GM12865 (cell line): ENCODE measurements at places on chromosomes 13 and 19.

DNA sequence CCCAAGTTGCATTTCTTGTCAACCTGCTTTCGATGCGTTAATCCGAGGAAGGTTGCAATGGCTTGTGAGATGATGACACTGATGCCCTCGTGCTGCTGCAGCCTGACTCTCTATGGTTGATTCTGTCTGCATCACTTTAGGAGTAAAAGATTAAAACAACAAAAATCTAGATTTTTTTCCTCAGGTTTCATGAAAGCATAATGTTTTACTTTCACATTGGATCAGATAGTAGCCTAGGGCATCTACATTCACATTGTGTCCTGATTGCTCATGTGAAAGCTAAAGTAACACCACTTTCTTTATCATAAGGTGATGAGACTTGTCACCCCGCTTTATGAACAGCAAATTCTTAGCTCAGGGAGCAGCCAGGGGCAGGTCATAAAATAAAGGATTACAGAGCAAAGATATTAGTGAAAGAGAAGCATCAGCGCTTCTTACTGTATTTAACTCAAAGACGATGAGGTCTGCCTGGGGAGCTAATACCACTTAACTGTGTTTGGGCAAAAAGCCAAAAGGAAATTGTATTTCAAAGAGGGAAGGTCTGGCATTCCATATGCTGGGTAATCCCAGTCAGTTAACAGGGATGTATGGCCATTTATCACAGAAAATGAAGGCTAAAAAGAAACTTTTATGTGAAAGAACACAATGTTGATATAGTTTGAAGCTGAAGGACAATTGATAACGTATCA lies 270.5 kb downstream of the GPC6 start:
- no peak for DNase-seq

GRCh38 chr19:48964205-48965039 lies 687 bp upstream of the FTL start:
- DNase-seq: no peak

GRCh38 chr19:6731822-6732221 lies 5.6 kb downstream of the GPR108 start:
- DNase-seq: no peak

DNA sequence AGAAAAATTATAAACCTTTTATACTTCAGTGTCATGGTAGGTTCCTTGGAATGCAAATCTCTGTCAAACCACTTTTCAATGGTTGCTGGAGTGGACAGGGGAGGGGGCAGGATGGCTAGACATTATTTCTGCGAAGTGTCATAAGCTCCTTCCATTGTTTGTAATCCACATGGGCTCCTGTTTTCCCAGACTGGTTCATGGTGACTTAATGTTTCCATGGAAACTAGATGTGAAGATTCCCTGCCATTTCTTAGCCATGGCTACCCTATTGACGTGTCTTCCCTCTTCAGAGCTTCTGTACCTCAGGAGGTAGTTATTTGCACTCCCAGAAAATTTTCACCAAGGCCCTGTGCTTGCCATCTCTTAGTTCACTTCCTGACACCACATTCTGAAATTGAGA lies 95.3 kb downstream of the UFM1 start:
- DNase-seq: no peak

DNA sequence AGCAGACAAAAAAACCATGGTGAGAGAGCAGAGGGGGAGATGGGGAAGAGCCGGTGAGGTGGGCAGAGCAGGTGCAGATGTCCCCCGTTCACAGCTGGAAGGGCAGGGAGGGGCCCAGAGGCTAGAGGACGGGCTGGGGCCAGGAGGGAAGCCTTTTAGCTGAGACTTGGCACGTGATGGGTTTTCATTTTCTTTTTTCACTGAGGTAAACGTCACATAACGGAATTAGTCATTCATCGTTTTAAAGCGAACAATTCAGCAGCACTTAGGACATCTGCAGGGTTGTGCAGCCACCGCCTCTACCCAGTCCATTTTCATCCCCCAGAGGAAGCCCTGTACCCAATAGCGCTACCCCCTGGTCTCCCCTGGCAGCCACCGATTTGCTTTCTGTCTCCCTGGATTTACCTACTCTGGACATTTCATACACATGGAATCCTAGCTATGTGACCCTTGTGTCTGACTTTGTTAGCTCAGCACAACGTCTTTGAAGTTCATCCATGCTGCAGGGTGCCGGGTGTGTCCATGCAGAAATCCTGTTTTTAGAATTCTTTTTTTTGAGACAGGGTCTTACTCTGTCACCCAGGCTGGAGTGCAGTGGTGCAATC lies 16.0 kb upstream of the EMC10 start:
- peak; percentile 91 for DNase-seq

DNA sequence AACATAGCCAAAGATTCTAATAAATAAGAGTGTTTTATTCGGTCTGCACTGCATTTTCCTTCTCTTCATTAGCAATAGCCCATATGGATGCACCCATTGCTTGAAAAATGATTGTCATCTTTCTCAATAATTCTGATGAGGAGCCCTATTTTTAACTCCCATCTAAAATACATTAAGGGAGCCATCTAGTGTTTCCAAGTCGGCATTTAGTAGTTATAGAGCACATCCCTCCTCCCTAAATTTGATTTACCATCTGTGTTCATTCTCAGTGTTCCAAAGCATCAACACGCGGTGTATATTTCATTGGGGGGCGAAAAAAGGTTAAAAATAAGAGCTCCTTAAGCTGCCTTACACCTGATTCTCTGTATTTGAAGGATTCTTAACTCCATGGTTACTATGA lies 119.2 kb upstream of the IPO5 start:
- no peak for DNase-seq

DNA sequence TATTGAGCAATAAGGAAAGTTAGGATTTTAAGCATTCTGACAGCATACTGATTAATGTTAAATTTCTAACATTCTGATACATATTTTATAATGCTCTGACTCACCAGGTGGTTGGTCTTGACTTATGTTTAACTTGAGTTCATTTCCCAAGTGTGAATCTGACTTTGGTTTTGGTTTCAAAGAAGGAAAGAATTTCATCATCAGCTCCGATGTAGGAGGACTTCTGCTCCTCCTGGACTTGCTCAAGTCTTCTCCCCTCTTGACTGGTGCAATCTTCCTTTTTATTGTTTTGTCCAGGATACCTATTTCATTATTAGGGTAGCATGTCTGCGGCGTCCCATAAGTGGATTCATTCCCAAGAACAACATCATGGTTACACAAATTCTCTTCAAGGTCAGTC lies 141.3 kb downstream of the RNF17 start:
- DNase-seq: no peak

DNA sequence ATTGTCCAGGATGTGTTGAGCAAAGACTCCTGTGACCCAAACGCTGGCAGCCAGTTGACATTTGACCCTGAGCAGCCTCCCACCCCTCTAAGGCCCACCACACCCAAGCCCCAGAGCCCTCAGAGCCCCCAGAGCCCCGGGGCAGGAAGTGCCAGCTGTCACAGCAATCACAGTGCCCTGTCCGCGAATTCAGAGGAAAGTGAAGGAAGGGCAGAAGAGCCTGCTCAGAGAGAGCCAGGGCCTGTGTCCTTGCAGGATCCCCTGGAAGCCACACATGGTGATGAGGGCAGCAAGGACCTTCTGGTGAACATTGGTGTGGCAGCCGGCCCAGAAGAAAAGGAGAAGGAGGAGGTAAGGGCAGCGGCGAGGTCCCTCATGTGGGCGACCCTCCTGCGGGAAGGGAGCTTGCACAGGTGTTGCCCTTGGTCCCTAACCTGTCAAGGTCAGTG lies 63.7 kb downstream of the SPATA13 start:
- no peak for DNase-seq

GRCh38 chr19:37513397-37513796 lies 6.7 kb downstream of the ZNF793 start:
- no peak for DNase-seq

DNA sequence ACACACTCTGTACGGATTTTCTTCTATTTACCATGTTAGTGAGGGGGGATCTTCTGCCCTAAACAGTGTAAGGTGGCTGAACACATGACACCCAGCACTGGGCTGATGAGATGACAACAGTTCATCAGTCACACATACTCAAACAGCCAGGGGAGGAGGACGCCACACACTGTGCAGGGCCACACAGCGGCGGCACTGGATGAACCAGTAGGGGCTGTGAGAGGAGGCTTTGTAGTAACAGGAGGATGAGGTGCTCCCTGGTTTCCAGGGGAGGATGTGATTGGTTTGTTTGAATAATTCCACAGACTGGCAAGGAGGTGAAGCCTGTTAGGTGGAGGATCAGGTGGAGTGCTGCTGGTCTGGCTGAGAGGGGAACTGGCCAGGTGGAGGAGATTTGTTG lies 16.3 kb upstream of the GTF3A start:
- no peak for DNase-seq
